ENCODE measurements at places on chromosomes 12 and 14.

GRCh38 chr14:74147571-74147970, 62.8 kb downstream of the LIN52 start:
- no peak for DNase-seq

DNA sequence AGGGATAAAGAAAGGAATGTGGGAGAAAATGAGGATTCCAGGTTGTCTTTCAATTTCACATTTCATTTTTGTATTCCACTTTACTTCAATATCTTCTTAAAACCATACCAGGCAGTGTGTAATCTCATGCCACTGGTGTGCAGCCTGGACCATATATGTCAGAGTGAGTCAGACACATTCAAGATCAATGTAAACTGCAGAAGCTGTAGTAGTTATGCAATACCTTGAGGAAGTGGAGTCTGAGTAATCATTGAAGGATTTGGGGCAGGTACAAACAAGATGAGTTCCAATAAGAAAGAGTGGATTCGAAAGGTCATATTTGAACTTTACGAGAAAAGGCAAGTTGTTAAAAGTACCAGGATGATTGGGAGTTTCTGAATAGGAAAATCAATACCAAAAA, 14.1 kb downstream of the PLCZ1 start:
- peak; percentile 13 for DNase-seq

DNA sequence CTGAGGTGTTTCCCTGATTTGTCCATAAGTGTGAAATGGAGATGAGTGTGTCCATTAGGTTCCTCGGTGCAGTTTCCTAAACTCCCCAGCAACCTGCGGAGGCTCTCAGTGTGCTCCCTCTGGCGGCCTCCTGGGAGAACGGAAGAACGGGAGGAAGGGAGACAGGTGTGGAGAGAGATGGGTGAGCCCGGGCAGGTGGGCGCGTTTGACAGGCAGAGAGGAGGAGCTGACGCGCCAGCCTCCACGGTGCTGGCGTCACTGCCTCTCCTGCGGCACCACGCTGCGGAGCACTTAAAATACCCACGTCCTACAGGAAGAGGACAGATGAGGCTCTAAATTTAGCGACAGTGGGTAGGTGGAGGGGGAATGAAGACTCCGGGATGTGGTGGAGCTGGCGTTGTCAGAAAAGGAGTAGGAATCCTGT, 26.8 kb upstream of the PEX5 start:
- peak; percentile 41 for DNase-seq

DNA sequence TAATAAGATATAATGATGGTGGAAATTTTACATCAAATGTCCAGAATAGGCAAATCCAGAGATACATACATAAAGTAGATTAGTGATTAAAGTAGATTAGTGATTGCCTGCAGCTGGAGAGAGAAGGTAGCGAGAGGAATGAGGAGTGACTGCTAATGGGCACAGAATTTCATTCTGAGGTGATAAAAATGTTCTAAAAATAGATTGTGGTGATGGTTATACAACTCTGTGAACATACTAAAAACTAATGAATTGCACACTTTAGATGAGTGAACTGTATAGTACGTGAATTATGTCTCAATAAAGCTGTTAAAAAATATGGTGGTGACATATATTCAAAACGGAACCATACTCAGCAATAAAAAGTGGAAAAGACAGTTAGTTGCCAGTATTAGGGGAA, 41.7 kb downstream of the PPP2R5E start:
- DNase-seq = no peak

DNA sequence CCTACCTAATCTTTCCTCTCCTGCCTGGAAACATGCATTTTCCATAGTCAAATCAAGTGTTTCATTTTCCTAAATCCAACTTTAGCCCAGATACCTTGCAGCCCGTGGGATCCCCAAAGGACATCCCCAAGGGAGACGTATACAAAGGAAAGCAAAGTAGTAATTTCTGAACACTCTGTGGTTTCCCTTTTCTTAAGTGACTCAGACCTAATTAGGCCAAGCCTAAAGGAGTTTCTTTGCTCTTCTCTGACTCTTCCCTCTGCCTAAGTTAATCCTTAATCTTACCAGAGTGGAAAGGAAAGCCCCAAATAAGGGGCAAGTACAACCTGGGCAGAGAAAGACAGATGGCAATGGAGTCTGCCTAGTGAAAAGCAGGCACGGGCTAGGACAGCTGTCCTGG, 250.3 kb downstream of the SPTSSA start:
- no peak for DNase-seq

Data from KBM-7 (cell line).